ENCODE measurements at places on chromosomes 3 and 15.

GRCh38 chr3:18446149-18446825 lies 21.1 kb upstream of the SATB1 start:
- DNase-seq, result no peak

DNA sequence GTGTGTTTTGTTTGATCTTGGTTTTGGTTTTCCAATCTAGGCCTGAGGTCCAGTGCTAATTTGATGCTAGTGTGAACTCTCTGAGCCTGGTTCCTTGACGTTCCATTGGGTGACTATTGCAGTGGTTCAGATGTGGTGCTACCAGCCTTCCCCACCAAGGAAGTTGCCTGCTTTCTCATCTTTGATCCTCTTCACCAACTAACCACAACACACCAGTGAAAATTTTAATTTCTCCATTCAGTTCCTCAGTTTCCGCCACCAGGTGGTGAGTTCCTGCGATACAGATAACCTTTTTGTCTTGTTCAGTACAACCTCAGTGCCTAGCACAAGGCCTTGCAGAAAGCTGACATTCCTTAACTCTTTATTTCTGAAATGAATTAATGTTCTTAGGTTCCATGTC lies 337.4 kb upstream of the TPRG1 start:
- DNase-seq, result no peak

- no peak for DNase-seq
Observed at GRCh38 chr3:39501968-39502837, 34.7 kb downstream of the MOBP start.

DNA sequence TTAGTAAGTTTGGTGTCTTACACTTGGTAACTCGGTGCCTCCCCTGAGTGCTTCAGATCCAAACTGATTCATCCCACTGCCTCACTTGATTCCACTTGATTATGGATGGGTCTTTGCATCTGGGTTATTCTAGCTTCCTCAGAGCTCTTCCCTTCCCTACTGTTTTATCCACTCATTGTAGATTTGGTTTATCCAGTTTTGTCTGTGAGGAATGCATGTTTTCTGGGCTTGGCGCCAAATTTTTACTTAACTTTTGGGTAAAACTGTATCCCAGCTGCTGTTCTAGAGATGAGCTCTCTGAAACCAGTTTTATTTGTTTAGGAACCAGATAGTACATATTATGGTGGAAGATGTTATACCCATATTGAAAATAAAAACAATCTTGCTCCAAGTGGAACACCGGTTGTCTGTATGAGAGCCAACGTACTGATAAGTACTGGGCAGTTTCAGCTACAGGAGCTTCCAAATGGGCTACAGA lies 20.9 kb downstream of the RAD54L2 start:
- no peak for DNase-seq

GRCh38 chr3:145118303-145118702 lies 1042.7 kb downstream of the PLOD2 start:
- no peak for DNase-seq

GRCh38 chr3:48716508-48716981 lies 476 bp downstream of the IP6K2 start:
- DNase-seq, result no peak

- peak; percentile 14 for DNase-seq
Observed at GRCh38 chr15:70259028-70259424, 161.3 kb upstream of the TLE3 start.

- no peak for DNase-seq
Observed at GRCh38 chr3:63969876-63970275, 53.4 kb downstream of the PSMD6 start.

DNA sequence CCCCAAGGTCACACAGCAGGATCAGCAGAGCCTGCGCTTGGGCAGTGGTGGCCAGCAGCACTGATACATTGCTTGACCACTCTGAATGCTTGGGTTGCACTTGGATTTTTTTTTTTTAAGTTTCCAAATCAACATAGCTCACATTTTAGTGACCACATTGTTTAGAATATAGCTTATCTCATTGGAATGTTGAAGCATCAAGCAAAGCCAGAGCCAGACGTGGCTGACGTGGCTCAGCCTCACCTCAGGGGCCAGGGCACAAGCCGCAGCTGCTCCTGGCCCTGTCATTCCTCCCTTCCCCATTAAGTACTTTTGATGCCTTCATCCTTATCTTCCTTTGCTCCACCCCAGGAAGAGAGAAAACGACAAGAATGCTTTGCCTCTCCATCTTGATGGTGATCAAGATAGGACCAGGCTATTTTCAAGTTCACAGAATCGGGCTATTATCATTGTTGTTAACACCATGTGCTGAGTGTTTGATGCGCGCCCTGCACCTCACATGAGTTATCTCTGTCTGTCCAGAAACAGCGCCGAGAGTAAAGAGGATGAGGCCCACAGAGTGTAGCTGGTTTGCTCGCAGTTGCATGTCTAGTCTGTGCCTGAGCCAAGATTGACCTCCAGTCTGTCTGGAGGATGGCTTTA lies 75.8 kb downstream of the AAGAB start:
- DNase-seq, result no peak

- no peak for DNase-seq
Observed at GRCh38 chr3:113439606-113440005, 1.7 kb downstream of the CFAP44 start.

GRCh38 chr3:70770650-70771049 lies 458.2 kb upstream of the MDFIC2 start:
- no peak for DNase-seq

- DNase-seq, result no peak
Observed at GRCh38 chr15:63815211-63815610, 18.5 kb downstream of the HERC1 start.

DNA sequence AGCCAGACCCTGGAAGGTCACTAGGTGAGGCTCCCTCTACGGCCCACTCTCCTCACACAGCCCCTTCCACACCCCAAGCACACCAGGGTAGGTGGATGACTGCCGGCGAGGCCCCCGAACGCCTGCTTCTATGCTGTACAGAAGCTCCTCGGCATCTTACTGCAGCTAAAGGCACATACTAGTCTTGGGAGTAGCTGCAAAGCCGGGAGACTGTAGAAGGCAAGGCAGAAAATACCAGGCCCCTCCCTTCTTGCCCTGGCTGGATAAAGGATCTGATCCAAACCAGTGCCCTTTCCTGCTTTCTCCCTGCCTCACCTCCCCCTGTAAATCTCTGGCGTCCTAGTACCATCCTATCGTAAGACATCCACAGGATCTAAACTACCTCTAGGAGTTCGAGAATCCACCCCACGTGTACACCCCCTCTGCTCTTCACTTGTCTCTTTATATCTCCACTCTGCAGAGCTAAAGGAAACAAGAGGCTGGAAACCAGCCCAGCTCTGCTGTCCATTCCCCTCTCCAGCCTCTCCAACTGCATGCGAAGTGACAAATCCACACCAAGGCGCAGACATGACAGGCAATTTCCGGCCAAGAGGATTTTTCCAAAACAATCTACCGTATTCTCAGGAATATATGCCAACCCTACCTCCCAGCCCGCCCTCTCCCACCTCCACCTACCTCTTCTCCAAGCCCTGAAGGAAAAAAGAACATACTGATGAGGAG lies 11.8 kb downstream of the TNK2 start:
- DNase-seq, result no peak

DNA sequence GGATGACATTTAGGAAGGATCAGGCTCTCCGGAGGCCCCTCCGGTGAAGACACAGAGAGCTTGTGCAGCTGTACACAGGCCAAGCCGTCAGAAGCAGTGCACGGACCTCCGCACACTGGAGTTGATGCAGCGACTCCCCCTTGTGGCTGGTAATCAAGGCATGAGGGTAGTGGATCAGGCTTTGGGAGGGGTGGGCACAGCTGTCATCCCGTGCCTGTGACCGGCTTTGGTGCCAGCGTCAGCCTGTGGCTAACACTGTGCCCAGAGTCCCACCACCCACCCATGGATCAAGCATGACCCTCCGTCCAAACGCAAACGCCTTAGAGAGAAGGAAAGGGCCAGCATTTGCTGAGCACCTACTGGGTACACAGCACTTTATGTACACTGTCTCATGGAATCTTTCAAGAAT lies 8.2 kb upstream of the GRIP2 start:
- DNase-seq, result no peak

GRCh38 chr15:84582583-84583157 lies 18.1 kb upstream of the ZSCAN2 start:
- DNase-seq, result no peak

GRCh38 chr15:53843166-53843565 lies 83.7 kb upstream of the WDR72 start:
- no peak for DNase-seq

DNA sequence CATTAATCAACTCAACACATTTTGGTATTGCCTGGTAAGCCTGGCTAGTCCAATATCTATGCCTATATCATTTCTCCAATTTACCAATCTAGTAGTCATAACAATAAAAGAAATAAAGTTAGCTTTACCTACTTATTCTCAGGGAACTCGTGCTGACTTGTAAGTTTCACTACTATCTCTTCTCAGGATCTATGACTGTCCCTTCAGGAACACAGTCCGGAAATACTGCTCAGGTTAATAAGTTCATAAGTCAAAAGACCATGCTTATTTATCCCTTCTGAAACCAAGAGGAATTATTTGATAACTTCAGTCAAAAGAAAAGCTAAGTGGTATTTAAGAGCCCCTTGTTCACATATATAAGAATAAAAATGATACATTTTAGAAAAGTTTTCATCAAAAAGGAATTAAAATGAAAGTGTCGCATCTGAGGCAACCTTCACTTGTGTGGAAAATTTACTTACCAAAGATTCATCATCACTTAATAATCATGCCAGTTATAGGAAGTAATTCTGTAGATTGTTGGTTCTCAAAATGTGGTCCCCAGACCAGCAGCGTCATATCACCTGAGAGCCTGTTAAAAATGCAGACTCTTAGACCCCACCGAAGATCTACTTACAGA lies 15.5 kb upstream of the THRB start:
- DNase-seq, result no peak

- DNase-seq, result no peak
Observed at GRCh38 chr3:70028361-70028760, 28.8 kb downstream of the SAMMSON start.

DNA sequence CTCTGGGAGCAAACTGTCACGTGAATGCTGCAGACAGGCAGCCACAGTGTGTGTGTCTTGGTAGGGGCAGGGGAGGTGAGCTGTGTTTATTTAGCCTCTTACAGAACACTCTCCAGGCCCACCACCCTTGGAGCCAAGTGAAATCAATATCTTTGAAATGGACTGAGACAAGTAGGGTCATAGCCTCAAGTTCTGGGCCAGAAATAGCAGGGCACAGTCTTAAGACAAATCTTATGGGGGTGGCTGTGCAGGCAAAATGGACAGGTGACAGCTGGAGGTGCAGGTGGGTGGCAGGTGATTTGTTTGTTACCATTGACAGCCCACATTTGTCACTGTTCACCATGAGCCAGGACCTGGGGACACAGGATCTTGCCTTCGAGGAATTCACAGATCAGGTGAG lies 93.6 kb upstream of the NMNAT3 start:
- DNase-seq, result no peak

DNA sequence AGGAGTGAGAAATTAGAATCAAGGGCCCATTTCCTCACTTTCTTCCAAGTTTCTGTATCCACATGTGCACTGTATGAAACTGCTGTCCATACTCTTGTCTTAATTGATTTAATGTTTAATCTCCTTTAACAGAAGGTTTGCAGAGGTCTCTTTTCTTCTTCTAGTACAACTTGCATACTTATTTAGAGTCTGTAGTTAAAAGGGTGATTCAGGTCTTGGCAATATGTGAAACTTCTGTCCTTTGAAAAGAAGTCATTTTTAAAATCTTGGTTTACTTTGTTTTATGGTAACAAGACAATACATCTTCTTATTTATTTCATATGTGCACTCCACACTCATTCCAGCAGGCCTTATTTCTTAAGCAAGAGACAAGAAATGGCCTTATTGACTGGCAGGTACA lies 25.8 kb downstream of the TMEM45A start:
- no peak for DNase-seq

DNA sequence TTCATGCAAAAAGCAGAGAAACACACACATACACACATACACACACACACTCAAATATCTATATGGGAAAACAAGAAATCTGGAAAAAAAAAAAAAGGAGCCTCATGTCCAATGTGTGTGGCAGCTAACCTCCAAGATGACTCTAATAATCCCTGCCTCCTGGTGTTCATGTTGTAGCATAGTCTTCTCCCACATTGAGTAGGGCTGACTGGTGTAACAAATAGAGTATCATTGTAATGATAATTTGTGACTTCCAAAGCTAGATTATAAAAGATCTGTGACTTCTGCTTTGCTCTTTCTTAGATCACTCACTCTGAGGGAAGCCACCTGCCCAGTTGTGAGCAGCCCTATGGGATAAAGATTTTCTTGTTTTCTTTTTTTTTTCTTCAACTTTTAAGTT lies 130.9 kb upstream of the TNIK start:
- no peak for DNase-seq

GRCh38 chr3:124140746-124141145 lies 148.8 kb upstream of the ROPN1 start:
- DNase-seq, result no peak

DNA sequence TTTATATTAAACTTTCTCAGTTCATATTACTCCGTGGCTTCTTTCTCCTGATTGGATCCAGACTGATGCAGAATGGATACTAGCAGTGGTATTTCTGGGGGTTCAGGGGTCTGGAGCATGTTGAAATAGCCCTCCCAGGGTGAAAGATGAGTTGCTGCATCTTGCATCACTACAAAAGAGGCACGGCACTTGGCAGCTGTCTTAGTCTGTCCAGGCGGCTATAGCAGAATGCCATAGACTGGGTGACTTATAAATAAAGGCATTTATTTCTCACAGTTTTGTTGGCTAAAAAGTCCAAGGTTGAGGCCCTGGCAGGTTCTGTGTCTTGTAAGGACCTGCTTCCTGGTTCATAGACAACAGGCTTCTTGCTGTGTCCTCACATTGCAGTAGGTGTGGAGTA lies 660 bp upstream of the BCL2L10 start:
- DNase-seq, result no peak

- no peak for DNase-seq
Observed at GRCh38 chr3:66082679-66083078, 44.0 kb upstream of the MAGI1 start.

DNA sequence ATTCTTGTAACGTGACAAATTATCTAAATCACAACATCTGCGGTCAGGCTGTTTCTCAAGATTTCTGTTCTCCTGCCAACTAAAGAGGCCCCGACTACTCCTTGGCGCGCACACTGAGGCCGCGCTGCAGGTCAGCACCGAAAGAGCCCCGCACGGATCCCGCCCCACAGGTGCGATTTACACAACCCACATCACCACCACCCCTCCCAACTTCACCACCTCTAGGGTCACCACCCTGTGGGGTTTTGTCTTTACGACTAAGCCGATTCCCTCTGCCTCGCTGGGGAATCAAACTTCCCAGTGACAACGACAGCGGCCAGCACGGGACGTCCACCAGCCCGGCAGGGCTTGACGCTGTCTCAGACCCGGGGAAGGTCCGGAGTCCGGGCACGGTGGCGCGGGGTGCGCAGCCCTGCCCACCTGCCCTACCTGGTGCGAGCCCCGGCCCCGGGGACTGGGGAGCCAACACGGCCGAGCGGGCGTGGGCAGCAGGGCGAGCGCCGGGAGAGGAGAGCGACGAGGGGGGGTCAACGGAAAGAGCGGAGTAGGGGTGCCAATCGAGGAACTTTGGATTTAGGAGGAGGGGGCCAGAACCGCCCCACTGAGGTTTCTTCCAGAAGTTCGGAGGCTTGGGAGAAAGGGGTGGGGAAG lies 764 bp downstream of the UACA start:
- no peak for DNase-seq

Data from stimulated activated CD8-positive, alpha-beta memory T cell treated with anti-CD3 and anti-CD28 coated beads, Interleukin-15, amount 100 ng/mL, for 1 hour (primary cell).